Breast epithelium (tissue), 4 donors: ENCODE measurements at places on chromosomes 5 and 9. TPM values are rescaled to one million over a fixed set of nuclear protein-coding genes. Genes with fewer than 3 reads are reported as not detected.

GRCh38 chr5:35876454-35876853 is 19.8 kb downstream of the IL7R start:
- no peaks in the 10 kb centered on the region for H3K36me3 ChIP-seq
- no peak overlapping the region for H3K27ac ChIP-seq
- no peak for DNase-seq
- no peak overlapping the region for H3K4me3 ChIP-seq
- no peaks in the 10 kb centered on the region for H3K27me3 ChIP-seq

- H3K4me3 ChIP-seq, result no peak overlapping the region
- H3K27ac ChIP-seq, result peak overlapping the region; percentile 48
These were observed 29.8 kb downstream of the FUBP3 start for GRCh38 chr9:130609163-130609562.

- no peak for DNase-seq
- no peaks in the 10 kb centered on the region for H3K27me3 ChIP-seq
- no peak overlapping the region for H3K27ac ChIP-seq
- H3K4me1 ChIP-seq, result no peaks in the 10 kb centered on the region
- no peaks in the 10 kb centered on the region for H3K36me3 ChIP-seq
- no peak overlapping the region for H3K4me3 ChIP-seq
These were observed 540.5 kb upstream of the CDH18 start for GRCh38 chr5:20528471-20528870.

The PDLIM7 gene
- 42.6 TPM for total RNA-seq

DNA sequence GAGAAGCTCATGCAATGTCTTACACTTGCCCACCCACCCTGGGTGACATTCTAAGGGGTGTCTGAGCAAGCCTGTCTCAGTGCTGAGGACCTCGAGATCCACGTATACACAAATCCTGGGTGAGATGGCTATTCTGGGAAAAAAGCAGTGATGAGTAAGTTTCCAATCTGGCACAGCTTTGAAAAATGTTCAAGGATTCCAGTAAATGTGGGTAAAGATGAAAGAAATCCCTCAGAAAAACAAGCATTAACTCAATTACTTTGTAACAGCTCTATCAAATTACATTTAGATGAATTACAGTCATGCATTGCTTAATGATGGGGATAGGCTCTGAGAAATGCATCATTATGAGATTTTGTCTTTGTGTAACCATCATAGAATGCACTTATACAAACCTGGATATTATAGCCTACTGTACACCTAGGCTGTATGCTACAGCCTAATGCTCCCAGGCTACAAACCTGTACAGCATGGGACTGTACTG is 26.9 kb downstream of the GOLM1 start:
- no peak for DNase-seq
- H3K36me3 ChIP-seq, result peaks cover 5% of the 10 kb centered on the region
- H3K27ac ChIP-seq, result no peak overlapping the region
- no peak overlapping the region for H3K4me3 ChIP-seq

- H3K36me3 ChIP-seq, result no peaks in the 10 kb centered on the region
- no peaks in the 10 kb centered on the region for H3K27me3 ChIP-seq
- H3K4me3 ChIP-seq, result no peak overlapping the region
These were observed 414.0 kb upstream of the ACTBL2 start for GRCh38 chr5:57896576-57896975.
